Pulmonary artery endothelial cell (primary cell): ENCODE measurements at places on chromosomes 4 and X. TPM values are rescaled to one million over a fixed set of nuclear protein-coding genes. Genes with fewer than 3 reads are reported as not detected.

DNA sequence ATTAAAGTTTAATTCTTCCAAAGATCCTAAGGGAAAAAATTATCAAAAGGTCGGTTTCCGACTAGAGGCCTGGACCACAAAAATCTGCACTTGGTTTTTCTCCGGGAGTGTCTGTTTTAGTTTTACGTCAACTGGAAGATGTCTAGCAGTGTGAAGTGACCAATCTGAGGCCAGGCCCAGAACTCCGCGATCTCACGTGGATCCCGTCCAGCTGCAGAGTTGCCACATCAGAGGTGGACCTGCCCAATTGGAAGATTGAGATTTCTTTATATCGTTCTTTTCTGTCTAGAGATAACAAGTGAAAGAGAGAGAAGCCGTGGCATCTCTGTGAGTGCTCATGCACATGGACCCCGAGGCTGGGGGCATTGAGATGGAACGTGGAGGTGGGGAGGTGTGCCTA, 115.8 kb downstream of the AFF1 start:
- DNase-seq = no peak

GPR82 gene
- total RNA-seq = not detected in 2 replicates

GRCh38 chrX:134202561-134202960, 34.4 kb upstream of the CCDC160 start:
- DNase-seq = no peak

DNA sequence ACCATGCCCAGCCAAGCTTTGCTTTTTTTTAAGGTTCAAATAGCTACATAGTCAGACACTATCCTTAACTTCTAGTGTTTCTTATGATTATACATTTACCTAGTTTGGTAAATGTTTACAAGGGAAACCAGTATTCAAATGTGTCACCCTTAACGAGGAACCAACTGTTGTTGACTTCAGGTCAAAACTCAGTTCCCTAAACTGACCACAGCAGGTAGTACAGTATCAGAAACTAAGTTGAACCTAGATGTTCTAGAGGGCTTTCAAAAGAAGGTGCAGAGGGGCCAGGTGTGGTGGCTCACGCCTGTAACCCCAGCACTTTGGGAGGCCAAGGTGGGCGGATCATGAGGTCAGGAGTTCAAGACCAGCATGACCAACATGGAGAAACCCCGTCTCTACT, 11.3 kb downstream of the GPC4 start:
- no peak for DNase-seq

MAP7D3 gene
- total RNA-seq = 12.3 and 17.9 TPM in 2 replicates

GRCh38 chr4:180009316-180009715, 2233.9 kb upstream of the TENM3 start:
- no peak for DNase-seq

ADGRG4 gene
- total RNA-seq = not detected in 2 replicates

DNA sequence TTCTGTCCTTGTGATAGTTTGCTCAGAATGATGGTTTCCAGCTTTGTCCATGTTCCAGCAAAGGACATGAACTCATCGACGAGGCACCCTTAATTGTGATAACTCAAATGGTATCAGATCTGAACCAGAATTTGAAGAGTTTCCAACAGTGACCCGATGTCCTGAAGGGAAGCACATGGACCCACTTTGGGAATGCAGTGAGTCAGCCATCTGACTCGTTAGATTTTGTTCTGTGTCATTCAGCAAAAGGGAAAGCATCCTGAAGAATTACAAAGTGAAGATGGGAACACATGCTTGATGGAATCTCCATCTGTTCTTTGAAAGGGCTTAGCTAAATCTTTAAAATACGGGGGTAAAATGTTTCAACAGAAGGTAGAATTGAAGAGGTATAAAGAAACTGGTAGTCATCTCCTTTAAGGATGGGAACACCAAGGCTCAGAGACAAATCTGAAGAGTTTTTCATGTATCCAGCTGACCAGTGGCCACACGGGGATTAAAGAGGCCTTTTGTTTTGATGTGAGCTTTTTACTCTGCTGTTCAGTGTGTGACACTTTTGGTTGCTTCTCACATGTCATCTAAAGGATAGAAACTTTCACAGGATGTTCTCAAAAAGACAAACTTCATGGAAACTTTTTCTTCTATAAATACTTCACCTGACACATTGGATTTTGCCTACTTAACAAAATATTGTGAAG, 393.8 kb downstream of the INPP4B start:
- DNase-seq = no peak
